ENCODE measurements at places on chromosomes 3 and 15. TPM values are rescaled to one million over a fixed set of nuclear protein-coding genes. Genes with fewer than 3 reads are reported as not detected.

Gene SLC28A1
- not detected for total RNA-seq

Gene TRNT1
- total RNA-seq = 21.3 TPM

Gene SNTN
- not detected for total RNA-seq

Gene SLC6A11
- not detected for total RNA-seq

Gene CCDC54
- total RNA-seq = not detected

Gene MKRN2OS
- total RNA-seq = not detected

Gene MOBP
- 0.44 TPM for total RNA-seq

All from endothelial cell of umbilical vein (primary cell).